ENCODE measurements at places on chromosomes 12 and 14. TPM values are rescaled to one million over a fixed set of nuclear protein-coding genes. Genes with fewer than 3 reads are reported as not detected.

Gene KRT78
- total RNA-seq, result not detected

GRCh38 chr12:3646561-3647241 is 106.2 kb downstream of the CRACR2A start:
- DNase-seq, result no peak
- peaks cover 36% of the 10 kb centered on the region for H3K27me3 ChIP-seq
- no peak overlapping the region for H3K27ac ChIP-seq
- H3K4me1 ChIP-seq, result no peaks in the 10 kb centered on the region
- H3K4me3 ChIP-seq, result no peak overlapping the region
- no peaks in the 10 kb centered on the region for H3K36me3 ChIP-seq

DNA sequence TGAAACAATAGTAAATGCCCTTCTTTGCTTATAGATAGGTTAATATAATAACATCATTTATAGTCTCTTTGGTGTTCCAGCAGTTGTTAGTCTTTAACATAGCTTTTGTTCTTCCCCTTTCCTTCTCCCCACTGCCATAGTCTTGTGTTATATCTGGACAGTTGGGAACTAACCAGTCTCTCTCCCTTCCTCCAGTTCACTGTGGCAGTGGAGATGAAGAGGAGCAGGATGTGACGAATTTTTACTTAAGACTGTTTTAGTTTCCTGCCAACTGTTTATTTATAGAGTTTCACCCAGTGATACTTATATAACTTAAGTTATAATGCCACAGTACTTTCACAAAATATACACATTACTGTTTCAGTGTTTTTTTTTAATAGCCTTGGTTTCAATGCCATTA is 277.4 kb downstream of the PDZRN4 start:
- H3K4me3 ChIP-seq, result no peak overlapping the region
- no peak overlapping the region for H3K27ac ChIP-seq
- no peaks in the 10 kb centered on the region for H3K4me1 ChIP-seq
- no peaks in the 10 kb centered on the region for H3K27me3 ChIP-seq
- DNase-seq, result no peak
- H3K36me3 ChIP-seq, result no peaks in the 10 kb centered on the region

DNA sequence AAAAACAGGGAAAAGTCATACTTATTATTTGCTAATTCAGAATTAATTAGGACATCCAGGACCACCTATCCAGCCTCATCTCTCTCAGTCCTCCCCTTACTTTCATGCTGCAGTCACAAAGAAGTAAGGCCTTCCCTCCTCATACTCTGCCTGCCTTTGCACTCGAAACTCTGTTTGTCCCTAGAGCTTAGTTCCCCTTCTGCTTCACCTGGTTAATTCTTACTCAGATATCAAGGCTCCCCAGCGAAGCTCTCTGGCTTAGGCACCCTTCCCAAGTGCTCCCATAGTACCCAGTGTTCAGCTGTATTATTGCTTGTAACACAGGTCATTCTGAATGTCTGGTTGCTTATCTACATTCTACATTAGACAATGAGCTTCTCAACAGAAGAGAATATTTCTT is 81.3 kb downstream of the ERGIC2 start:
- no peak for DNase-seq
- H3K36me3 ChIP-seq, result no peaks in the 10 kb centered on the region
- no peaks in the 10 kb centered on the region for H3K4me1 ChIP-seq
- H3K4me3 ChIP-seq, result no peak overlapping the region

- H3K4me1 ChIP-seq, result no peaks in the 10 kb centered on the region
- H3K36me3 ChIP-seq, result no peaks in the 10 kb centered on the region
- no peaks in the 10 kb centered on the region for H3K27me3 ChIP-seq
- DNase-seq, result no peak
- no peak overlapping the region for H3K27ac ChIP-seq
- H3K4me3 ChIP-seq, result no peak overlapping the region
Measured at GRCh38 chr12:100193085-100193484, 7.5 kb upstream of the ACTR6 start.

DNA sequence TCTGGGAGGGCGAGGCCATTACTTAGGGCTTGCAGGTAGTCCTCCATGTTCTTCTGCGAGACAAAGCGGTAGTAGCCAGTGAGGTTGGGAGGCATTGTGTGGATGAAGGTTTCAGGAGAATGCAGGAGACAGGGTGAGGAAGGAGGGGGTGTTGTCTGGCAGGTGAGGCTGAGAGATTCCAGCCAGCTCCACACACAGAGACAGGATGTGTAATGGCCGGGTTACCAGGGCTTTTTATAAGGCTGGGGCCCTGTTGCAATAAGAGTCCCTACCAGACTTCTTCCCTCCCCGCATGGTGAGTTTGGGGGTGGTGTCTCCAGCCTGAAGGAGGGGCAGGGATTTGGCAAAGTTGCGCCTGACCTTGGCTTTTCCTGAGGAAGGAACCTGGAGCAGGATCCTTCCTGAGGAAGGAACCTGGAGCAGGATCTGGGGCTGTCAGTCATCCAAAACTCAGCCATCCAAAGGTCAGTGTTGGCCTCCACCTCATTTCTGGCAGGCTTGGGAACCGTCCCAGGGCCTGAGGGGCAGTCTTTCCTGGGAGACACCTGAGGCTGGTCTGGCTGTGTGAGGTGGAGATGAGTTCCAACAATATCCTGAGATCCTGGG is at the start of gene RBP5:
Gene RBP5, minus strand, starts transcription at position 209 of the 606 bp plus-strand sequence. Its CDS starts 114 bp downstream, at position 95.
- H3K27ac ChIP-seq, result peak within 1 kb of the TSS; percentile 58
- H3K36me3 ChIP-seq, result no peaks in the 10 kb centered on the region
- H3K27me3 ChIP-seq, result no peaks in the 10 kb centered on the region
- peak within 1 kb of the TSS; percentile 59 for H3K4me3 ChIP-seq
- no peak for DNase-seq

- no peak for DNase-seq
- H3K27me3 ChIP-seq, result no peaks in the 10 kb centered on the region
- no peak overlapping the region for H3K27ac ChIP-seq
- peak overlapping the region; percentile 58 for H3K4me3 ChIP-seq
Measured at GRCh38 chr12:55707219-55707671, 459 bp downstream of the ITGA7 start.

Gene SYNDIG1L
- not detected for total RNA-seq

Gene DDHD1
- 21.9 TPM for total RNA-seq

- H3K27ac ChIP-seq, result no peak overlapping the region
- no peaks in the 10 kb centered on the region for H3K36me3 ChIP-seq
- H3K4me3 ChIP-seq, result no peak overlapping the region
- DNase-seq, result no peak
Measured at GRCh38 chr12:108103087-108103486, 26.0 kb upstream of the WSCD2 start.

- peak overlapping the region; percentile 89 for H3K27ac ChIP-seq
- H3K4me3 ChIP-seq, result peak overlapping the region; percentile 77
- DNase-seq, result peak; percentile 22
- peaks cover 18% of the 10 kb centered on the region for H3K4me1 ChIP-seq
- peaks cover 43% of the 10 kb centered on the region for H3K36me3 ChIP-seq
- no peaks in the 10 kb centered on the region for H3K27me3 ChIP-seq
Measured at GRCh38 chr12:123389560-123390351, 5.8 kb downstream of the KMT5A start.

- H3K36me3 ChIP-seq, result no peaks in the 10 kb centered on the region
- H3K4me3 ChIP-seq, result no peak overlapping the region
- H3K27me3 ChIP-seq, result peaks cover 17% of the 10 kb centered on the region
- no peaks in the 10 kb centered on the region for H3K4me1 ChIP-seq
- no peak for DNase-seq
Measured at GRCh38 chr12:4135919-4136605, 137.5 kb upstream of the CCND2 start.

DNA sequence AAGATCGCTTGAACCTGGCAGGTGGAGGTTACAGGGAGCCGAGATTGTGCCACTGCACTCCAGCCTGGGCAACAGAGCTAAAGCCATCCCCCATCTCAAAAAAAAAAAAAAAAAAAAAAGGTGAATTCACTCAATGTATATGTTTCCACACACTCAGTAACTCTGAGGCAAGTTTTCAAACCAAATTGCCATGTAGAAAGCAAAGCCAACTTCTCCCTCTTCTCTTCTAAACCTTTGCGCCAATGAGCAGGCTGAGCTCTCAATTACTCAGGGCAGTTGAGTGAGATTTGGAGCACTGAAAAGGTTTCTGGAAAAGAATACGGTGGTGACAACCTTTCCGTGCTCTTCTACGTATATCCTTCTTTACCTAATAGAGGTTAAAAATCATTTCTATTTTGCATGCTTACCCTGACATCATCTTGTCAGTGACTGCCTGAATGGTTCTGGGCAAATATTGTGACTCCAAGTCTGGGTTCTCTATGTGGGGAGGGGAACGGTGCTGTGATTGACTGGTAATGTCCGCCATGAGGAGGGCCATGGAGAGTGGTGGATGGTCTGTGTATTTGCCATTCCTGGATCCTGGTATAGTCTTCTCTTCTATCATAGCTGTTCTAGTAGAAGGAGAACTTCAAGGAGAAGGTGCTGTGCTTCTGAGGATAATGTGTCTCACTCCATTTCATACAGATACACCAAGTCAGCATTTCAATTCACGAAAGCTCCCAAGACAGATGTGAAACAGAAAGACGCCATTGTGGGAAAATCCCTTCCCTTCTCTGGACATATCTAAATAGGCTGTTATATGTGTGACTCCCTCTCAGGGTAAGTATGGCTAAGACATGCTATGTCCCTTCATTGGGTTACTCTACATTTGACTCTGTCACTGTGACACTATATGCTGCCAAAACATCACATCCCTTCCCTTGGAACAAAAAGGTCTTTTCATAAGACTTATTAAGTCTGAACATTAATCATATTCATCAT is 46.2 kb upstream of the MED13L start:
- no peaks in the 10 kb centered on the region for H3K27me3 ChIP-seq
- H3K36me3 ChIP-seq, result no peaks in the 10 kb centered on the region
- DNase-seq, result no peak
- no peak overlapping the region for H3K27ac ChIP-seq

Gene FITM1
- not detected for total RNA-seq

Gene RNASE3
- total RNA-seq, result not detected

DNA sequence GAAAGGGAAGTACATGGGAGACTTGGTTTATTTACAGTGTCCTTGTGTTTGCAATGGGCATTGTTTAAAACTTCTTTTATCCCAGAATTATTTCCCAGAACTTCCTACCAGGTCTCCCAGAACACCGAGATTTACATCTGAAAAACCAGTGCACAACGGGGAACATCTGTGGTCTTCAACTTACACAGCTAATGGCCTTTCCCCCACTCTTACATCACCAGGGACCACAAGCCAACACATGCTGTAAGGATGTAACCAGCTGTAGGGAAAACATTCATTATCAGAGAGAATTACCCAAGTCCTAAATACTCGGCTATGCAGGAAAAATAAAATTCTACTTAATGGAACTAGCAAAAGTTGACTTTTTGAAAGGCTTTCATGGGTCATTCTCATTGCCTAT is 267.6 kb downstream of the DUSP6 start:
- H3K27me3 ChIP-seq, result no peaks in the 10 kb centered on the region
- DNase-seq, result no peak
- no peak overlapping the region for H3K27ac ChIP-seq
- no peaks in the 10 kb centered on the region for H3K36me3 ChIP-seq

Gene LMNTD1
- not detected for total RNA-seq

GRCh38 chr14:59964251-59965007 is 44.5 kb downstream of the LRRC9 start:
- H3K4me1 ChIP-seq, result peaks cover 3% of the 10 kb centered on the region
- DNase-seq, result no peak
- H3K27ac ChIP-seq, result no peak overlapping the region
- no peaks in the 10 kb centered on the region for H3K27me3 ChIP-seq
- no peaks in the 10 kb centered on the region for H3K36me3 ChIP-seq

- H3K27me3 ChIP-seq, result no peaks in the 10 kb centered on the region
- DNase-seq, result no peak
- H3K4me1 ChIP-seq, result no peaks in the 10 kb centered on the region
- H3K4me3 ChIP-seq, result no peak overlapping the region
- no peak overlapping the region for H3K27ac ChIP-seq
- no peaks in the 10 kb centered on the region for H3K36me3 ChIP-seq
Measured at GRCh38 chr12:62166525-62166924, 93.7 kb upstream of the USP15 start.

DNA sequence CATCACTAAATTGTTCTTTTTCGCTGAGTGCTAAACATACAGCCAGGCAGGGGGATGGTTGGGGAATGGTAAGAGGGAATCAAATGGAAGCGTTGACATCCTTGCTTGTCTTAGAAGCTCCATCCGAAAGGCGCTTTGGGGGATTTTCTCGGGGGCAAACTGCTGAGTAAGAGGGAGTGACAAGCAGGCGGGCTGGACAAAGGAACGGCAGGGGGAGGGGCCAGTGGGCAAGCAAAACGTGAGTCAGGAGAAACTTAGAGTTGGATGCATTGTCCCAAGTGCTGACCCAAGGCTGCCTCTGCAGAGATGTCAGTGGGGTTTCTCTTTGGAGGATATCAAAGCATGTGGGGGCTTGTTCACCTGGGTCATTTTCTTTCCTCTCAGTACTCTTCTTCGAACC is 480.5 kb downstream of the VRK1 start:
- no peak for DNase-seq
- no peak overlapping the region for H3K27ac ChIP-seq
- H3K4me1 ChIP-seq, result no peaks in the 10 kb centered on the region

- no peaks in the 10 kb centered on the region for H3K4me1 ChIP-seq
- H3K36me3 ChIP-seq, result no peaks in the 10 kb centered on the region
- no peak for DNase-seq
- H3K27me3 ChIP-seq, result no peaks in the 10 kb centered on the region
- H3K4me3 ChIP-seq, result no peak overlapping the region
Measured at GRCh38 chr12:34402228-34402898, 380.1 kb downstream of the ALG10 start.

- no peaks in the 10 kb centered on the region for H3K27me3 ChIP-seq
- no peak overlapping the region for H3K27ac ChIP-seq
- no peaks in the 10 kb centered on the region for H3K36me3 ChIP-seq
- no peaks in the 10 kb centered on the region for H3K4me1 ChIP-seq
Measured at GRCh38 chr12:4723226-4723625, 3.0 kb downstream of the GALNT8 start.

- DNase-seq, result peak; percentile 67
- H3K4me1 ChIP-seq, result peaks cover 24% of the 10 kb centered on the region
- H3K27me3 ChIP-seq, result no peaks in the 10 kb centered on the region
- no peak overlapping the region for H3K27ac ChIP-seq
Measured at GRCh38 chr12:42094277-42094676, 50.4 kb downstream of the GXYLT1 start.

DNA sequence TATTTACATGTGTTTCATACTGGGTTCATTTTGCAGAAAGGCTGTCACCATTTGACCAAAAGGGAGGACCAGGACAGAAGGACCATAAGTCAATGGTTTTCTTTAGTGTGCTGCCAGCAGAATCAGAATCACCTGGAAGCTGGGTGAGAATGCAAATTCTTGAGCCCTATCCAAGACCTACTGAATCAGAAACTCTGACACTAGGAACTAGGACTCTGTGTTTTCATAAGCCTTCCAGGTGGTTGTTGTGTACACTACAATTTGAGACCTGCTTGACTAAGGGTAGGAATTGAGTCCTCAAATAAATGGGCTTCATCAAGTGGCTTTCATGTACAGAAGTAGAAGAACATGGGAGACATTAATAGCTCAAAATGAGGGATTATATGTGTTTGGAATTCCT is 32.2 kb downstream of the PDE6H start:
- H3K27me3 ChIP-seq, result no peaks in the 10 kb centered on the region
- no peaks in the 10 kb centered on the region for H3K4me1 ChIP-seq
- H3K27ac ChIP-seq, result no peak overlapping the region
- DNase-seq, result no peak
- no peak overlapping the region for H3K4me3 ChIP-seq
- no peaks in the 10 kb centered on the region for H3K36me3 ChIP-seq

Gene RDH5
- total RNA-seq, result 9.7 TPM
